ENCODE measurements at places on chromosomes 11 and 22.

GRCh38 chr11:131674051-131674755, 303.8 kb downstream of the NTM start:
- peak; percentile 68 for DNase-seq

- DNase-seq, result no peak
These were observed 83.7 kb downstream of the MYO7A start for GRCh38 chr11:77211594-77212251.

DNA sequence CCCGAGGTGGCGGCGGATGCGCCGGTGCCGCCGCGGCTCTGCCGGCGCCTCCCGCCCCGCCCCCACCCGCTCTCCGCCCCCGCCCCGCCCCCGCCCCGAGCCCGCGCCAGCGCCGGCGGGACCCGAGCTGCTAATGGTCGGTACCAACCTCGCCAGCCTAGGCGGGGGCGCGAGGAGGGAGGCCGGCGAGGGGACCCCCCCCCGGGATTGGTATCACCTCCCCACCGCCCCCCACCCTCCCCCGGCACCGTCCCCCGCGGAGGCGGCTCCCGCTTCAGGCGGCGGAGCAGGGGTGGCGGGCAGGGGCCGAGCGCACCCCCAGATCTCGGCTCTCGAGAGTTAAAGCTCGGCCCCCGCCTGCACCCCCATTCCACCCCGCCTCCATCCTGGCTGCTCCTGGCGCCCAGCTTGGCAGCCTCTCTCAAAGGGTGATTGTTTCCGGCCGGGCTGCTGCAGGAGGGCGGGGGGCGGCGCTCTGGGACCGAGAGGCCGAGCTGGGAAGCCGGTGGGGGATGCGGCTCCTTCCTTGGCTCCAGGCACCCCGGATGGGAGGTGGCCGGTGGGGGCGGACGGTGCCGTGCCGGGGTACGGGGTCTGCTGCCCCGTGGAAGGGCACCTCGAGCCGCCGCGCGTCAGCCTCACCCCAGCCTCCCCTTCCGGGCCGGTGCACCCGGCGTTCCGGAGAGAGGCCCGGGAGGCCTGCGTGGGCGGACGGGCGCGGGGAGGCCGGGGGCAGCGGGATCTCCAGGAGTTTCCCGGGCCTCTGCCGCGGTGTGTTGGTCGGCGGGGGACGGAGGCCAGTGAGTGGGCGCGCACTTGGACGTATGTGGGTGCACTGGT, at the start of gene B3GAT1:
Gene B3GAT1 (minus strand): TSS at position 40 of the 840 bp plus-strand sequence. CDS start 24,583 bp downstream, outside the sequence.
- DNase-seq, result no peak

- DNase-seq, result no peak
These were observed 342.6 kb upstream of the CCDC90B start for GRCh38 chr11:83628622-83629355.

DNA sequence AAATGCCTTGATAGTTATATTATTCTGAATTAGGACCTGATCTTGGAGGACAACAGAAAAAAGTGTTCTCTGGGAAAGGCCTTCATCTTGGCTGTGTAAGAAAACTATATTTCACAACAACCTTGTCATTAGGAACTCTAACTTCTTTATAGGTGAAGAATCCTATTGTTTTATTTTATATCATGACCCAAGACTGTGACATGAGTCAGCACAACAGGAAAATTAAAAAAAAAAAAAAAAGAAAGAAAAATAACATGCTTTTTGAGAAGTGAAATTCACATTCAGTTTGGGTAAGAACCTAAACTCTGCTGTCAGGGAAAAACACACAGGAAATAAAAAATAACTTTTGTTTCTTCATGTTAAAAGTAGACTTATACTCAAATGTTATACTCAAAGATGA, 11.7 kb upstream of the FOLR2 start:
- no peak for DNase-seq

DNA sequence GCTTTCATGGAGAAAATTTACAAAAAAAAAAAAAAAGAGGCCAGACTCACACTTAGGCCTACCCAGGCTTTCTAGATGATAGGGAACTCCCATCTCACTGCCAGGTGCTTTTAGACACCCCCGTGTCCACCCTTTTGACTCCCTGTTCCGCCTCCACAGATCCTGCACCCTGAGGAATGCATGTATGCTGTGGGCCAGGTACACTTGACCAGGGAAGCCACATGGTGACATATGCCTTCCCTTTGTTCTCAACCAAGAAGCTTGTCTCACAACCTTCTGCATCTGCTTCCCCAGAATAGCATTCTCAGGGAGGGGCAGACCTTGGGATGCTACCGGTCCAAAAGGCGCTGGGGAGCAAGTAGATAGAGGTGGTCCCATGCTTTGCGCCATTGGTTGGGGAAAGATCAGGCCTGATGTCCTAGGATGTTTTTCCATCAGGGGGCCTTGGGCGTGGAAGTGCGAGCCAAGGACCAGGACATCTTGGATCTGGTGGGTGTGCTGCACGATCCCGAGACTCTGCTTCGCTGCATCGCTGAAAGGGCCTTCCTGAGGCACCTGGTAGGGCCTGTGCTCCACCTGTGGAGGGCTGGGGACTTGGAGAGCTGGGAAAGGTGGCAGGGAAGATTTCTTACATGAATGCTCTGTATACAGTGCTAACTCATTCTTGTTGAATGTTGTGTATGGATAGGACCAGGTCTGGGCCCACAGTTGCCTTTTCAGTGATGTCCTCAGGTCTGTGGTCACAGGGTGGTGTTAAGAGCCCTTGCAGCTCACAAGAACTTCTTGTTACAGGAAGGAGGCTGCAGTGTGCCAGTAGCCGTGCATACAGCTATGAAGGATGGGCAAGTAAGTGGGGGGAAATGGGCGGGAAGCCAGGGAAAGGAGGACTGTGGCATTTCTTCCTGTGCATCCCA, 7.5 kb downstream of the HMBS start:
- no peak for DNase-seq

DNA sequence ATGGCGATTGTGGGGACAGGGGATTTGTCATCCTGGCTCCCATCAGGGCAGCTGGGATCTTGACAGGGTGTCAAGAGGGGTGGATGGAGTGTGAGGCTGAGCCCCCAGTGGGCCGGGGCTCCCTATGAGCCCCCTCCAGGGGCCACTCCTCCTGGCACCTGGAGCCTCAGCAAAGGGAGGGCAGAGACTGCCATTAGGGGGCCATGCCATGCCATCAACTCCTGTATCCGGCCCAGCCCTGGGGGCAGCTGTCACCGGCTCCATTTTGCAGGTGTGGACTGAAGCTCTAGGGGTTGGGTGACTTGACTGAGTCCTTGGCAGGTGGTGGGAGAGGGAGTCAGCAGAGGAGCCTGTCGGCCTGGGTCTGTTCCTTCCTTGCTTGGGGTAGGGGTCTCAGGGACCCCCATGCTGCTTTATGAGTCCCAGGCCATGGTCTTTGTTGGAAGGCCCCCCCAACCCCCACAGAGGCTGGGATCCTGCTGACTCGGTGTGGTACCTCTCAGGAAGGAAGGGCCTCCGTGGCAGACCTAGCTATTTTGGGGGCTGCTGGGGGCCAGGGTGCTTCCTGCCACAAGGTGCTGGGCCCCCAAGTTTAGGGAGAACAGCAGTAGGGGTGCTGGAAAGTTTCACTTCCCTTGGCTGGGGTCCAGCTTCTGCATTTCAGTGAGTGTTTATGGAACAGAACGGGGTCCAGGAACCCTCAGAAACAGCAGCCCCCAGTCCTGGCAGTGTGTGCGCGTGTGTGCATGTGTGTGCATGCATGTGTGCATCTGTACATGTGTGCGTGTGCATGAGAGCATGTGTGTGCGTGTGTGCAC, 1.5 kb downstream of the ACY3 start:
- DNase-seq, result no peak

GRCh38 chr11:97934572-97935208, 1086.1 kb upstream of the CNTN5 start:
- no peak for DNase-seq

- DNase-seq, result no peak
These were observed 498.7 kb downstream of the METTL15 start for GRCh38 chr11:28606930-28607329.

GRCh38 chr11:21343204-21343603, 673.8 kb downstream of the NELL1 start:
- no peak for DNase-seq

- DNase-seq, result no peak
These were observed 292.5 kb downstream of the BRD1 start for GRCh38 chr22:49535126-49535525.

DNA sequence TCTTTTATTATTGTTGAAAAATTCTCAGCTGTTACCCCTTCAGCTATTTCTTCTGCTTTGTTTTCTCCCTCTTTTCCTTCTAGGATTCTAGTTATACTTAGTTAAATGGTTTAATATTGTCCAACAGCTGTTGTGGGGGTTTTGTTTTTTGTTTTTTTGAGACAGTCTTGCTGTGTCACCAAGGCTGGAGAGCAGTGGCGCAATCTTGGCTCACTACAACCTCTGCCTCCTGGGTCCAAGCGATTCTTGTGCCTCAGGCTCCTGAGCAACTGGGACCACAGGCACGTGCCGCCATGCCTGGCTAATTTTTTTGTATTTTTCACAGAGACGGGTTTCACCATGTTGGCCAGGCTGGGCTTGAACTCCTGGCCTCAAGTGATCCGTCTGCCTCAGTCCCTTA, 12.7 kb downstream of the SDHAF2 start:
- no peak for DNase-seq

DNA sequence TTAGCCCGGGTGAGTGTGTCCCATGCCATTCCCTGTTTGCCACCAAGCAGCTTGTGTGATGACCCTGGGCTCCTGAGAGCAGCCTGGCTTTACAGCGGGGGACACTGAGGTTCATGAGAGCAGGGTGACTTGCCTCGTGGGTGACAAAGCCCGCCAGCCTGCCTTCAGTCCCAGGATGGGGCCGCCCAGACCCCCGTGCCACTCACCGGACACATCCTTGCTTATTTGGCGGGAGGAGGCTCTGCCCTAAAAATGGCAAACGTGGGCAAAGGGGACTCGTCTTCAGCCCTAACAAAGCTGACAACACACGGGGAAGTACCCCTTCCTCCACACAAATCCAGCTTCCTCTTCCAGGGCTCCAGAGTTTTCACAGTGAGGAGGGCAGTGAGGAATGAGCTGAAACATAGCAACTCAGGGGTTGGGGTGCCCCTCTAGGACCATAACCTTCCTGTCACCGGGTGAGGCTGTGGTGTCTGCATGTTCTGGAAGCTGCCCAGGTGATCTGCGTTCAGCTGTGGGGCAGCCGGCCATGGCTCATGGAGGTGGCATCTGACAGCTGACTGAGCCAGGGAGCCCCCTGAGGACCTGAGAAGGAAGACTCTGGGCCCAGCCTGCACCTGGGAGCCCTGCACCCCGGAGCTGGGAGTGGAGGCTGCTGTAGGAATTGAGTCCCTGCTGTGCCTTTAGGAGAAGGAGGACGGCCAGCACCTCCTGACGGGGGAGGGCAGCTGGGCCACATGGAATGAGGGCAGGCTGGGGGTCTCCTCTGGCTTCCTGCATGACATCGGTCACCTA, 16.7 kb downstream of the RIBC2 start:
- DNase-seq, result no peak

DNA sequence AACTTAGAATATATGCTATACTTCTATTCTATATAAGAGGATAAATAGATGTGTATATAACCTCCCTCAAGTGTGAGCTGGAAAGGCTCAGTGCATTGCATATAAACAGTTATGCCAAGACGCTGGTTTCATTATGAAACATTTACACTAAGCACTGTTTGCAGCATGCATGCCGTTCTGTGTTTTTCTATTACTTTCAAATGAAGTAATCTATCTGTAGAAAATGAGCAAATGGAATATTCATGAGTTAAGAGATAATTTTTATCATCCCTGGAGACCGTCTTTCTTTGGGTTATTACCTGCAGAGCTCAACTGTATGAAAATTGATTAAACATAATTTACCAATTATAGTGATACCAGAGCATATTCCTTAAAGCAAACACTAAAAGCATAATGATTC, 925.7 kb upstream of the CCDC90B start:
- DNase-seq, result no peak

- no peak for DNase-seq
These were observed 3.3 kb downstream of the IL10RA start for GRCh38 chr11:117989351-117990102.

DNA sequence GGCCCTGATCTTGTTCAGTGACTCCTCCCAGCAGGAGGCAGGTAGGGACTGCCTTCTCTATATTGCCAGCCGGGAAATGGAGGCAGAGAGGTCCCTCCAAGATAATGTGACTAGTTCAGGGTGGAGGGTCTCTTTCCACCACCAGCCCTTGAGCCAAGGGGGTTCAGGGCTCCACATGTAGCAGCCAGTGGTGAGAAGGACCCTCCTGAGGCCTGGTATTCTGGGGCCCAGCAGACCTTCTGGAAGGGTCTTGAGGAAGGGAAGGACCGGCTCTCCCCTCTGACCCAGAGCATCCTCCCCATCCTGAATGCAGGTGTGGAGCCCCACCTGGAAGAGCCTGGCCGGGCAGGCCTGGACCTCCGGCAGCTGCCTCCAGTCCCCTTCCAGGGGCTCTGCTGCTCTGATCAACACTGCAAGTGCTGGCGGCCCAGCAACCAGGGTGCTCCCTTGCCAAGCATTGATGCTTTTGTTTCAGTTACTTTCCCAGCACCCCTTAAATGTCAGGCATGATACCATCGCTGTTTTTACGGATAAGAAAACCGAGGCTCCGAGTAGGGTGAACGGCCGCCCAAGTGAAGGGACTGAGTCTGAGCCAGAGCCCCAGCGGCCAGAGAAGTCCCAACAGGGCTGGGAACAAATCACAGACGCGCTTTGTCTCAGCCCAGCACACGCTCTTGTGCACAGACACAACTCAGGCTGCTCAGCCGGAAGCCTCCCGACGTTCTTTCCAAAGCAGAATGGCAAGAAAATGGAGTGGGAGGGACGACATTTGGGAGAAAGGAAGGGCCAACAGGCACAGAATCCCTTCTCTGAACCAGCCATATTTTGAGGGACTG, 38.8 kb downstream of the DKK3 start:
- no peak for DNase-seq

GRCh38 chr11:37449146-37449545, 851.1 kb upstream of the RAG2 start:
- no peak for DNase-seq

DNA sequence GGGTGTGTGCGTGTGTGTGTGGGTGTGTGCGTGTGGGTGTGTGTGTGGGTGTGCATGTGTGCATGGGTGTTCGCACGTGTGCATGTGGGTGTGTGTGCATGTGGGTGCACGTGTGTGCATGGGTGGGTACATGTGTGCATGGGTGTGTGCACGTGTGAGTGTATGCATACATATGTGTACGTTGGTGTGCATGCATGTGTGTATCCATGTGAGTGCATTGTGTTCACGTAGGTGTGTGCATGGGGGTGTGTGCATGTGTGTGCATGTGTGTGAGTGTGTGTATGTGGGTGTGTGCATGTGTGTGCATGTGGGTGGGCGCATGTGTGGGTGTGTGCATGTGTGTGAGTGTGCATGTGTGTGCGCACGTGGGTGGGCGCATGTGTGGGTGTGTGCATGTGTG, 19.9 kb upstream of the APOBEC3A start:
- DNase-seq, result no peak

DNA sequence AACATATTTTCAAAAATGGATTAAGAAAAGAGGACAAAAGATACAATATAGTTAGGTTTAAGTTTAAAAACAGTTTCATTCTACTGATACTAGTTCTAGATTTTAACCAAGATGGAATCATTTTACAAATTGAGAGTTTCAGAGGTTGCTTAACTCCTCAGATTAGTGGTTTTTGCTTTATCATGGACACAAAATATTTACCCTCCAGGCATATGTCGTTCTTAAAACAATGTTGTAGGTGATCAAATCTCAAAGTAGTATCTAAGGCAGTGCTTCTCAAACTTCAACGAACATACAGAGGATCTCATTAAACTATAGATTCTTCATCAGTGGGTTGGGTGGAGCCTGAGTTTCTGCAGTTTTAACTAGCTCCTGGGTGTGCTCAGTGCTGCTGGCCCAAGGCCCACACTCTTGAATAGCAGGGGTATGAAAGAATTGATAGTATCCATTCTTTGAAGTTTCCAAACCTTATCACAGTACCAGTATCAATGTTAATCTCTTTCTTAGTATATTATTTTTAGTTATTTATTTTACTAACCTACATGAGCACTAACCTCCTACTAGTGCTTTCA, 48.0 kb downstream of the YAP1 start:
- no peak for DNase-seq
